SK-N-MC (cell line): ENCODE measurements at places on chromosomes 12 and 14.

GRCh38 chr12:131093971-131094830 is 140.5 kb downstream of the ADGRD1 start:
- no peak for DNase-seq

- DNase-seq, result no peak
Measured at GRCh38 chr14:92538412-92538985, 24.9 kb downstream of the RIN3 start.

GRCh38 chr12:28610401-28611114 is 420.3 kb downstream of the CCDC91 start:
- no peak for DNase-seq

GRCh38 chr12:19847294-19848059 is 408.2 kb downstream of the AEBP2 start:
- DNase-seq, result no peak

- no peak for DNase-seq
Measured at GRCh38 chr14:23015618-23016017, 5.7 kb upstream of the C14orf93 start.

GRCh38 chr14:104753528-104754212 is 723 bp downstream of the SIVA1 start:
- no peak for DNase-seq

DNA sequence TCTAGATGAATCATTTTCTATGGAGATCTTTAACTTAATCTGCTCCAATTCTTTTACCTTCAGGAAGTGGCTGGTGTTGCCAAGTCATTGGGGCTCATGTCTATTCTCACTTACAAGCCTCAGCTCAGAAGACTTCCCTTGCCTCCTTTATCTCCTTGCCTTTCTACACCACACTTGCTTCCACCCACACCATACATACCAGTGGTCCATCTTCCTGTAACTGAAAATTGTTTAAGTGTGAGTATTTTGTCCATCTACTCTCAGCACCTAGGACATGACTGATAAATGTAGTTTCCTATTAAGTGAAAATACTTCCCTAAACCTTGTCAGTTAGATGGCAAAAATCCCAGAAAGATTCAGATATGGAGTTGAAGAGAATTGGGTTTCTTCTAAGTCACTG is 199.7 kb upstream of the CPNE8 start:
- DNase-seq, result no peak

DNA sequence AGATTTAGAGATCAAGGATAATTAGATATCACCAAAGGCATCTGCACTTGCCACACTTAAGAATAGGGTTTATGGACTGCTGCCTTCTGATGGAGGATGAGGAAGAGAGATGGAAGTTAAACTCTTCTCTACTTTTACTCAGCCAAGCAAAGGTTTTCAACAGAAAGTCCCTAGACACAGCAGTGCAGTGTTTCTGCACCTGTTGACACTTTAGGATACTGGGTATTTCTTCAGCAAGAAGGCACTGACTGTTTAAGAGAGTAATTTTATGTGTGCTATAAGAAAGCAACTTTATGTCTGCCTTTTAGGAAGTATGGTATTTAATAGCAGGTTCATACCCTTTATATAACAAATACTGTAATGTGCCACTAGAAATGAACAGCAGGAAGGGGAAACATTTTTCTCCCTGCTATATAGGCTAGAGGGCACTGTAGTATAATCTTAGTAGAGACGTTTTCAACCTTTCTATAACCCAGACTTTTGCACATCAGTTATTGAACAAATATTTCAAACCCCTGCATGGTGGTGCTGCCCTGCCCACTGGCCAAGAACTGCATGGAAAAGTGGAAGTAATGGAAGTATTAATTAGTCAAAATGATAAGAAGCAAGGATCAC is 225.0 kb upstream of the GRIP1 start:
- no peak for DNase-seq

- DNase-seq, result peak; percentile 26
Measured at GRCh38 chr12:12560587-12561370, 1.9 kb downstream of the DUSP16 start.

- no peak for DNase-seq
Measured at GRCh38 chr14:105418269-105419194, 1.1 kb upstream of the MTA1 start.
